ENCODE measurements at places on chromosomes 1 and 21.

- DNase-seq = no peak
These were observed 11.7 kb downstream of the SLC19A1 start for GRCh38 chr21:45530423-45531113.

DNA sequence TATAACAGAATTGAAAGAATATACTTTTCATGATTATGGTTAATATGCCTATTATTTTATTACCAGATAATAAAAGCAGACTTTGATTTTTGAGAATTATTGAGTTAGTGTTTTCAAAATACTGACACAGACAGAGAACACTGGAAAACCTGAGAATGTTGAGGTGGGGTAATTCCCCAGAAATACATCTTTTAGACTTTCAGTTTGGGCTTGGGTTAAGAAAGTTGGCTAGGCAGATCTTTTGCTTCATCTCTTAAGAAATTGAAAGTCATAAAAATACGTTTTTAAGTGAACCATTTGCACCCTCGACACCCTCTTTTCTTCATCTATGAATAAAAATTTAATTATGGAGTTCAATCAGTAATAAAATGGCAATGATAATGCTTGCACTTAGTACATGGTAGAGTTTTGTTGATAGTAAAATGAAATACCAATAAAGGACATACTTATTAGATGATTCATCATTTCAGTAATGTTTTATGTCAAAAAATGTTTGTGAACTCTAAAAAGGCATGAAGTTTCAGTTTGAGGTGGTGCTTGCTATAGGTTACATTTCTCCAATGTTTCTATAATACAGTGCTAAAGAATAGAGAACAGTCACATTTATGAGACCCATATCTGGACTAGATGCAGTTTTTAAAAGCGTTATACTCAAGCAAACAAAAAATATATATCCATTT lies 1.9 kb upstream of the SAMSN1 start:
- no peak for DNase-seq

DNA sequence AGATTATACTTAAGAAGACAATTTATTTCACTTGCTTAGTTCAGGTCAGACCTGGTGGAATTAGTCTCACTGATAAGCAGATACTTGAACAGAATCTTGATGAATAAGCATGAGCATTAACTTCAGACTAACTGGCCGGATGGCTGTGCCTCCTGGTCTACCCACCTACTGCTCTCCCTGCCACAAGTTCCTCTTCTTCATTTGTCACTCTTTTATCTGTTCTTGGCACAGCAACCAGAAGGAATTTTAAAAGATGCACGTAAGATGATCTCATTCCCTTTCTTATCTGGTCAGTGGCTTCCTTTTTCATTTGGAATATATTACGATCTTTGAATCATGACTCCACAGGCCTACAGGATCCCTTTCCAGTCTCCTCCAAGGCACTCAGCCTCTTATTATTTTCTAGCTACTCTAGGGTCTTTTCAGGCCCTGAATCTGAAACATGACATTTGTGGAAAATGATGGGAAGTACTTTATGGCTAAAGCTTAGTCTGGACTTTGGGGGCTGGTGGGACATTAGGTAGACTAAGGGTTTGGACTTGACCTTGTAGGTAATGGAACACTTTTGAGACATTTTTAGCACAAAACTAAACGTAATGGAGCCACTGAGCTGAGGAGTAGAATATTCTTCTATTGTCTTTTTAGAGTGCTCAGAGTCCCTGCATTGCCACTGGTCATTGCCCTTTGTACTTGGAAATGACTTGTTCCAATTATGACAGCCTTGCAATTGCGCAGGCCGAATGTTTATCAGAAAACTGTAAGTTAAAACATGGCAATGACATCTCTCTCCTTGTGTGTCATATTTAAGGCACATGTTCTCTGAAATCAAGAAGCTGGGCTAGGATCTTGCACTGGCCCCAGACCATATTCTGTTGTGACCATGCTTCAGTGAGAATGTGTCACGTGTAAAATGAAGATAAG lies 16.0 kb downstream of the ST6GALNAC3 start:
- DNase-seq = no peak

- DNase-seq = no peak
These were observed 9.1 kb upstream of the THEM5 start for GRCh38 chr1:151862604-151863003.

- peak; percentile 64 for DNase-seq
These were observed 138.3 kb downstream of the TTLL7 start for GRCh38 chr1:83860490-83861221.

DNA sequence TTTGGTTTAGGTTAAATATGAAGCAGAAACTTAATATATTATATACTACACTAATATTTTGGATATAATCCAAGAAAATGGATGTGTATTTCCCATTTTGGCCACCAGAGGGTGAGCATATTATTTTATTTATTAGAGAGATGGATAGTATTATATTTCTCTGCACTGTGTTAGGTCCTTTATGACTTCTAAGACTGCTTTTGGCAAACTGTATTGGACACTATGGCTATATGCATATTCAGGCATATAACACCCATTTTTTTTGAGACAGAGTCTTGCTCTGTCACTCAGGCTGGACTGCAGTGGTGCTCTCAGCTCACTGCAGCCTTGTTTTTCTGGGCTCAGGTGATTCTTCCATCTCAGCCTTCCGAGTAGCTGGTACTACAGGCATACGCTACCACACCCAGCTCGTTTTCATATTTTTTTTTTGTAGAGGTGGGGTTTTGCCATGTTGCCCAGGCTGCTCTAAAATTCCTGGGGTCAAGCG lies 17.8 kb upstream of the PGM1 start:
- DNase-seq = peak; percentile 66

Measured in lung (tissue), 17 donors.